Stomach (tissue), 19 donors: ENCODE measurements at places on chromosomes 7 and 10. TPM values are rescaled to one million over a fixed set of nuclear protein-coding genes. Genes with fewer than 3 reads are reported as not detected.

The SEMA3C gene
- 45.9 TPM for total RNA-seq

The CPEB3 gene
- 11.2 TPM for total RNA-seq

The TRPV5 gene
- not detected for total RNA-seq

The MYOF gene
- 111 TPM for total RNA-seq

The CDK14 gene
- 43.9 TPM for total RNA-seq

The TMEM254 gene
- total RNA-seq: 10.9 TPM

GRCh38 chr7:50661345-50662040 lies 96.3 kb upstream of the DDC start:
- DNase-seq: no peak

DNA sequence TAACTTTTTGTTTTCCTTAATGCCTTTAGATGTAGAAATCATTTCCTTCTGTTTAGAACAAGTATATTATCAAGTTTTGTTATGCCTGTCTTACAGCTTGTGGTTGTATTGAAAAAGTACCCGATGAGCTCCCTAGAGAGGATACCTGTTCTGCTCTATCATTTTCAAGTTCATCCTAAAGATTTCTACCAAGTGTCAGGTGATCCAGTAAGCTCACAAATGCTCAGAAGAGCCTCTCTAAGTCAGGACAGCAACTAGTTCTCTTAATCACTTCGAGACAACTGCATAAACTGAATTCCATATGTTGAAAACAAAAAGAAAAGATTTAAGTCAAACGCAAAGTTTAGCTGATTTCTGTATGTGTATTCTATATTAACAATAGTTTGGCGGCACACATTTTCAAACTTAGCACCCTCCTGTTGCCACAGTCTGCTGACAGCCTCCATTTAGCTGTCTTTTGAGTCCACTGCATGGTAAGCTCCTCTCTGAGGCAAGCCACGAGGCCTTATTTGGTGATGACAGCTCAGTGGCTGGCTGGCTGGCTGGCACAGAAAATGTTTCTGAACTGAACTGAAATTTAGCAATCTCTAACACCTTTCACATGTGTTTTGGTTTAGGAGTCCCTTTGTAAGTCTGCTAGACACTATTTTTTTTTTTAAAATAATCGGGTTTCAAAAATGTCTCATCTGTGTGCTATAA lies 59.4 kb downstream of the SEMA3C start:
- DNase-seq: no peak

GRCh38 chr10:26031300-26031699 lies 97.3 kb downstream of the MYO3A start:
- no peak for DNase-seq

DNA sequence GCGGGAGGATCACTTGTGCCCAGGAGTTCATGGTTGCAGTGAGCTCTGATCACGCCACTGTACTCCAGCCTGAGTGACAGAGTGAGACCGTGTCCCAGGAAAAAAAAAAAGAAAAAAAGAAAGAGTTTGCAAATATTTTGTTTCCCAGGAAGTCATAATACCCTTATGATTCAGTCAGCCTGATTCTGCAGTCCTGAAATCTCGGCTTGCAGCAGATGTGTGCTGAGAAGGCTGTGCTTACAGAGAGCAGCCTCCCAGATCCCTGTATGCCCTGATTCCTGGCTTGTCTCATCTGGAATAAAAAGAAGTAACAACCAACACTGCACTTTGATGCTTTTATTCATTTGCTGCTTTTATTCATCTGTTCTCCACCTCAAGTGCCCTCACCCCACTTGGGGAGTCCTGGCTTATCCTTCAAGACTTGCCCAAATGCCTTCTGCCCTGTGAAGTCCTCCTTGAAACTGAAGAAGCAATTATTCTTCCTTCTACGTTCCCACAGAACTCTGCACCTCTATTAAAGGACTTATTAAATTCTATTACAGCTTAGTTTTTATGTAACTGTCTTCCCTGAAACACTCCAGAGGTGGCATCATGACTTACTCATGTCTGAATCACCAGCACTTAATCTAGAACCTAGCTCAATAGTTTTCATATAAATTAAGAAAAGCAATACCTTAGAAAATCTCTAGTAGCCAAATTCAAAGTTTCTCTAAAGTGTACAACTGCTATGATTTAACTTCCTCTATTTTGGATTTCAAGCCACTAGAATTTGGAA lies 27.7 kb upstream of the BPGM start:
- no peak for DNase-seq

DNA sequence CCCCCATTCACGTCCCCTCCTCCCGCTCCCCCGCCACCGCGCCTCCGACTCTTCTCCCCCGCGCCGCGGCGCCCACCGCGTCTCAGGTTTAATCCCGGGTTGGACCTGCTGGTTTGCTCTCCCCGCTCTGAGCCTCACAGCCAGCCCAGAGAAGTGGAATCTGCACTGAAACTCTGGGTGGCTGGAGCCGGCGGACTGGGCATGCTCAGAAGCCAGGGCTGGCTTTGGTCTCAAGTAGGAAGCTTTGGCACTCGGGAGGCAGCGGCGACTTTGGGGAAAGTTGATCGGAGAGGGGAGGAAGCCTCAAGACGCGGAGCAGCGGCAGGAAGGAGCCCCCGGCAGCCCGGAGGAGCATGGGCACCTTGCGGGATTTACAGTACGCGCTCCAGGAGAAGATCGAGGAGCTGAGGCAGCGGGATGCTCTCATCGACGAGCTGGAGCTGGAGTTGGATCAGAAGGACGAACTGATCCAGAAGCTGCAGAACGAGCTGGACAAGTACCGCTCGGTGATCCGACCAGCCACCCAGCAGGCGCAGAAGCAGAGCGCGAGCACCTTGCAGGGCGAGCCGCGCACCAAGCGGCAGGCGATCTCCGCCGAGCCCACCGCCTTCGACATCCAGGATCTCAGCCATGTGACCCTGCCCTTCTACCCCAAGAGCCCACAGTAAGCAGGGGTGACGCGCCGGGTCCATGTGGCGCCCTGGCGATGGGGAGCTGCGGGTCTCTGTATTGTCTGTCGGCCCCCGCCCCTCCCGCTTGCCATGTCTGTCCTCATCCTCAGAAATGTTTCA lies at the start of gene PRKG1:
PRKG1 (plus strand) TSS at position 250 of the 791 bp plus-strand sequence.
- peak; percentile 90 for DNase-seq

DNA sequence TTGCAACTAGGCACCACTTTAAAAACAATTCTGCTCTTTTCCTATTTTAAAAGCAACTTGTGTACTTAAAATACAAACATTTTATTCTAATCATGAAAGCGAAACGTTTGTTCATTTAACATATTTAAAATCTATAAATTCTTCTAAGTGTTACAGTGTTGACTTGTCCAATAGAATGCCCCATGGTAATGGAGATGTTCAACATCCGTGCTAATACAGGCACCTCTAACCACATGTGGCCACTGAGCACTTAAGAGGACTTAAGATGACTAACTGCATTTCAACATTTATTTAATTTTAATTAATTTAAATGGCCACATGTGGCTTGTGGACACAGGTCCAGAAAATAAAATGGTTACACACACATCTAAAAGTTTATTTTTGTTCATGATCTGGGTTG lies 115.1 kb downstream of the TPK1 start:
- DNase-seq: no peak

GRCh38 chr7:40761762-40762560 lies 627.2 kb downstream of the SUGCT start:
- no peak for DNase-seq

DNA sequence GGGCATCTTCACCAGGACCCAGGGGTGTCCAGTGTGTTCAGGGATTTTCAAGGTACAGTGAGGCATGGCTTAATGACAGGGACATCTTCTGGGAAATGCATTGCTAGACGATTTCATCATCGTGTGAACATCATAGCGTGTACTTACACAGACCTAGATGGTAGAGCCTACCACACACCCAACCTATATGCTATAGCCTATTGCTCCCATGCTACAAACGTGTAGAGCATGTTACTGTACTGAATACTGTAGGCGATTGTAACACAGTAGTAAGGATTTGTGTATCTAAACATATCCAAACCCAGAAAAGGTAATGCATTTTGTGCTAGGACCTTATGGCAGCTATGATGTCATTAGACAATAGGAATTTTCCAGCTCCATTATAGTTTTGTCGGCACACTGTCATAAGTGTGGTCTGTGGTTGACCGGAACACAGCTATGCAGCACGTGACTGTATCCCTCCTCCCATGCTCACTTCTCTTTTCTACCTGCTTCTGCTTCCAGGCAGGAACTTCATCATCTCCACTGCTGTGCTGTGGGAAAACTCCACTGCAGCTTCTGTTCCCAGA lies 416.2 kb upstream of the NFE2L3 start:
- no peak for DNase-seq

DNA sequence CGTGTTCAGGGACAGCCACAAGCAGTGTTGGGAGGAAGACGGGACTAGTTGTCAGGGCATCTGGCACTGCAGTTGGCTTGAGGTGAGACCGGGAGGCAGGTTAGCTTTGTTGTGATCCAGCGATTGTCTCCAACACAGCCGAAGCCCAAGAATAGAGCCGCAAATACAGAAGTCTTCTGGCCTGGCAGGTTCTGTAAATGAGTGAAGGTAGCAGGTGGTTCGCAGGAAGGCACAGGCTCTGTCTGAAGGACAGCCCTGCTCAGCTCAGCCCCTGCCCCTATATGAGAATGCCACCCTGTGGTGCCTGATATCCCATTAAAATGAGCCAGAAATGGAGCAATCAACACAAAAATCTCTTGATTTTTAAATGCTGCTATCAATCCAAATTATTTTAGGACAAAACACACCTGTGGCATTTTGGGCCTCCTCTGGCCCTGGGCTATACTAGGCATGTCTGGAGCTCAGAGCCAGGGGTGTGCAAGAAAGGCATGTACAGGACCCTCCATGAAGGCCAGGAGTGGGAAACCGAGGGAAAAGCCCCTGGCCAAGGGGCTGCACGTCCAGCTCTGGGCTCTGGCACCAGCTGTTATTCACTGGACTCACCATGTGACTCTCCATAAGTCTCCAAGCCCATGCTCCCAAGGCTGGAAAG lies 11.2 kb upstream of the C10orf71 start:
- peak; percentile 17 for DNase-seq

DNA sequence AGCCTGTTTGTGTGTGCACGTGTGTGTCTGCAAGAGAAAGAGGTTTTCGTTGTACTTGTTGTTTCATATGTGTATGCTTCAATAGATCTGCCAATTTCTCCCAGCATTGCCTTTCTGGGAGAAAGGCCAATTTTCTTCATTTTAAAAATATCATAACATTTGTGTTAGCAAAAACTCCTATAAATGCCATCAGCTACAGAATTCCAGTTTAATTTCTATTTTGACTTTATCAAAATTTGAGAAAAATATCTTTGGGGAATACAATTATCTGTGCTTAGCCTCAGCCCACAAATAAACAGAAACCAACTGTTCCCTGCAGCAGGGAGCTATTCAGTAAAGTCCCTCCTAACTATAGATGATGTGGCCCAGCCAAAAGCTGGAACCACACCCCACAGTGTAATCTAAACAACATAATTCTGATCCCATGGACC lies 68.3 kb upstream of the MGMT start:
- no peak for DNase-seq

GRCh38 chr7:96962221-96962885 lies 43.0 kb upstream of the DLX6 start:
- DNase-seq: no peak

- DNase-seq: no peak
Measured at GRCh38 chr7:26100406-26101339, 51.3 kb upstream of the NFE2L3 start.

- no peak for DNase-seq
Measured at GRCh38 chr10:95535526-95535925, 25.6 kb downstream of the SORBS1 start.

DNA sequence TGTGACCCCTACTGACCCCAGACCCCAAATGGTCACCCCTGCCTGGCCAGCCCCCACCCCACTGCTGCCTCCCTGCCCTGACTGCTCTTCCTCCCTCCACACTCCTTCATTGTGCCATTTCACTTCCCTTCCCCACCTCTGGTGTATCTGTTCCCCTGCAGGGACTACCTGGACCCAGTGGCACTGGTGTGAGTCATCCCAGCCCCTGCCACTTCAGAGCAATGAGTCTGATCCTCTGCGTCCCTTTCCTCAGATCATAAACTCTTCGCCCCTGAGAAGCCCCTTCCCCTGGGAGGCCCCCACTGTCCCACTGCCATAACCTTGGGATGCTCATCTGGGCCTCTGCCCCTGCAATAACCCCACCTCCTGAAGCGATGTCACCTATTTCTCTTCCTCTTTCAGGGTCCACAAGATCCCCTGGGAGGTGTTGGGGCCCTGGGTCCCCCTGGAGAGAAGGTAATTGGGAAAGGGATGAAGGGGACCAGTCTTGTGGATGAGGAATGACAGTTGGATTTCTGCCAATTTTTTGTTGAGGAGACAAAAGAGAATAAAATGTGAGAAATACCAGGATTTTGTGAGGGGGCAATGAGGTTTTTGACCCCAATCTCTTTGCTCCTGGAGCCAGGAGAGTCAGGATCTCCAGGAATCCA lies 19.1 kb upstream of the VOPP1 start:
- DNase-seq: peak; percentile 0

GRCh38 chr7:43546231-43546630 lies 36.7 kb upstream of the STK17A start:
- no peak for DNase-seq

DNA sequence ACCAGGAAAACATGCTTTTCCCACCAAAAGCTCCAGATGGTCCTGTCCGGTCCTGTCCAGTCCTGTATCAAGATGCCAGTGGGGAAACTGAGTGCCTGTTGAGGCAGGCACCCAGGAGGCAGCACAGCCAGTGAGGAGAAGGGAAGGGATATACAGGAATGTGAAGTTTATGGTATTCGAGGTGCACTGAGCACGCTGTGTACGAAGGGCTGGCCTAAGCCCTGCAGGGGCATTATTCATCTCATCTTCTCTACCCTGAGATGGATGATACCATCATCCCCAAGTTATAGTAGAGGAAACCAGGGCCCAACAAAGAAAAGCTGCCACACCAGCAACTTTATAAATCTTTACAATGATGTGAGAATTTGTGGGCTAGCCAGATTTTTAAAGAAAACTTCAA lies 23.4 kb upstream of the FXYD4 start:
- DNase-seq: no peak

DNA sequence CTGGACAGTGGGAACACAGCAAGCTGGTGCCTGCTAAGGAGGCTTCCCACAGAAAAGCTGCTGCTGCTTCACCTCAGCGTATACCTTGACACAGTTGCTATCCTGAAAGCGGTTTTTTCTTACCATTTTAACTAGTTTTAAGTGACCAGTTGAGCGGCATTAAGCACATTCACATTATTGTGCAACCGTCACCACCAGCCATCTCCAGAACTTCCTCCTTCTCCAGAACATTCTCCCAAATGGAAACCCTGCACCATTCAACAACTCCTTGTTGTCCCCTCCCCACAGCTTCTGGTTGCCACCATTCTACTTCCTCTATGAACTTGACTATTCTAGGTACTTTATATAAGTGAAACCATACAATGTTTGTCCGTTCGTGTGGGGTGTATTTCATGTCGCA lies 169.9 kb downstream of the SNX10 start:
- no peak for DNase-seq

GRCh38 chr10:110708776-110709443 lies 64.8 kb downstream of the RBM20 start:
- DNase-seq: no peak
